Spinal cord (tissue), 10 donors: ENCODE measurements at places on chromosomes 6 and 20.
A peak's percentile ranks its signal among the peaks of the same experiment; 100 is the strongest.

DNA sequence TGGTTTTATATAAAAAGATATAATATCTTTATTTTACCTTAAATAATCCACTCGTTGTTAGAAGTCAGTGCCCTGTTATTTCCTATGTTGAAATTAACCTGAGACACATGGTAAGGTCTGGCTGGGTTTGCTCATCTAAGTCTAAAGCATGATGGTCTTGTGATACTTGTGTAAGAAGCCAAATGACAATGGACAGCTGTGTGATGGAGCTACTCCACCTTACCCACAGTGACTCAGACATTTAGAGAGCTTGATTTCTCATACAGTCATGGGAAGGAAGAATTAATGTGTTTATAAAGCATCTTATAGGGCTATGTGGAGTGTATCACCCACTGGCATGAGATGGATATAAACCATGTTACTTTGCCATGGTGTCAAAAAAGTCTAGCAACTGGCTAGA is 11.7 kb downstream of the CTCFL start:
- DNase-seq, result no peak

GRCh38 chr6:124683507-124683906 is 278.7 kb upstream of the RNF217 start:
- DNase-seq, result no peak

- DNase-seq, result no peak
Measured at GRCh38 chr6:130529569-130530149, 163.8 kb downstream of the TMEM200A start.

GRCh38 chr6:90197854-90198496 is 98.7 kb downstream of the BACH2 start:
- no peak for DNase-seq

DNA sequence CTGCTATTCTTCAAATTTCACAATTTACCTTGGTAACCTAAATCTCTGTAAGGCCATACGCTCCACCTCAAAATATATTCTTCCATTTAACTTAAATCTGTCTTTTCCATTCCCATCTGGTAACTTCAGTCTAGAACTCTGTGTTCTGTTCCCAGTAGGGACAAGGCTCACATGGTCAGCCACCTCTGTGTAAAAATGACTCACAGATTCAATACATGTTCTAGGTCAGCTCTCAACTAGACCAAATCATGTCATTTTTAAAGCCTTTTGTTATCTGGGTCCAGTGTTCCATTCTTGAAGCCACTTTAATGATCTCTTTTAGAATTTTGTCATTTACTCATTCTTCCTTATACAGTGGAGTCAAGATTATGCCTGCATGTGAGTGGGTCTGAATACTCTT is 315.6 kb upstream of the CITED2 start:
- DNase-seq, result no peak

GRCh38 chr6:90216072-90216977 is 80.3 kb downstream of the BACH2 start:
- DNase-seq, result no peak

DNA sequence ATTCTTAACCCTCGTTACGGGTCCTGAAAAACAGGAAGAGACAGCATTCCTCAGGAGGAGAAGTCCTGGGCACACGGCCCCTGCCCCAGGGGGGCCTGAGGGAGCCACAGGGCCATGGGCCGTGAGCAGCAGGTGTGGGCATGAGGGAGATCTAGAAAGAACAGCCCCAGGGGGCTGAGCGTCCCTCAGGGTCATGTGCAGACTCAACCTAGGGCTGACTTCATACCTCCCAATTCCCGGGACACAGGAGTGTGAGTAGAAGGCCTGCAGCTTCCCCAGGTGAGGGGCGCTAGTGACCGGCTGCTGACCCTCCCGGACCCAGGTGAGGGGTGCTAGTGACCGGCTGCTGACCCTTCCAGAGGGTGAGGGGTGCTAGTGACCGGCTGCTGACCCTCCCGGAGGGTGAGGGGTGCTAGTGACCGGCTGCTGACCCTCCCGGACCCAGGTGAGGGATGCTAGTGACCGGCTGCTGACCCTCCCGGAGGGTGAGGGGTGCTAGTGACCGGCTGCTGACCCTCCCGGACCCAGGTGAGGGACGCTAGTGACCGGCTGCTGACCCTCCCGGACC is 35.1 kb downstream of the FRMD1 start:
- no peak for DNase-seq

DNA sequence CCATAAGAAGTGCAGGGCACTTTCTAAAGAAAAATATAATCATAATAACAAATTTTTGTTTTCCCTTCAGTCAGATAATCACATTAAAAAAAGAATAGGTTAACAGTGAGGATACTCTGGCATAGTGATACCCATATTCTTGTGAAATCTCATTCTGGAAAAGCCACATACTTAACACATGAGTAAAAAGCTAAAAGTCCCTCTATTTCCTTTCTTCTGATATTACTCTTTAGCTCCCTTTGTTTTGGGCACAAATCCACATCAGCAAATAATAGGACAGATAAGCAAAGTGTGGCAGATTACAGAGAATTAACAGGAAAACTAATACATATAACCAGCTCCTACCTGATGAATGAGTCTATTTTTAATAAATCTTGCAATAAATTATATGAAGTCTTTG is 15.8 kb downstream of the SHPRH start:
- no peak for DNase-seq

DNA sequence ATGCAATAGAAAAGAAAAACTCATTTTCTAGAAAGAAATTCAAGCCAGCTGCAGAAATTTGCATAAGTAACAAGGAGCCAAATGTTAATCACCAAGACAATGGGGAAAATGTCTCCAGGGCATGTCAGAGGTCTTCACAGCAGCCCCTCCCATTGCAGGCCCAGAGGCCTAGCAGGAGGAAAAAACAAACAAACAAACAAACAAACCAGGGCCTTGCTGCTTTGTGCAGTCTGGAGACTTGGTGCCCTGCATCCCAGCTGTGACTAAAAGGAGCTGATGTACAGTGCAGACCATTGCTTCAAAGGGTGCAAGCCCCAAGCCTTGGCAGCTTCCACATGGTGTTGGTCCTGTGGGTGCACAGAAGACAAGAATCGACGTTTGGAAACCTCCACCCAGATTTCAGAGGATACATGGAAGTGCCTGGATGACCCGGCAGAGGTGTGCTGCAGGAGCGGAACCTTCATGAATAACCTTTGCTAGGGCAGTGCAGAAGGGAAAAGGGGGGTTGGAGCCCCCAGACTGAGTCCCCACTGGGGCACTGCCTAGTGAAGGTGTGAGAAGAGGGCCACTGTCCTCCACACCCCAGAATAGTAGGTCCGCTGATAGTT is 110.9 kb upstream of the AKAP12 start:
- DNase-seq, result no peak

DNA sequence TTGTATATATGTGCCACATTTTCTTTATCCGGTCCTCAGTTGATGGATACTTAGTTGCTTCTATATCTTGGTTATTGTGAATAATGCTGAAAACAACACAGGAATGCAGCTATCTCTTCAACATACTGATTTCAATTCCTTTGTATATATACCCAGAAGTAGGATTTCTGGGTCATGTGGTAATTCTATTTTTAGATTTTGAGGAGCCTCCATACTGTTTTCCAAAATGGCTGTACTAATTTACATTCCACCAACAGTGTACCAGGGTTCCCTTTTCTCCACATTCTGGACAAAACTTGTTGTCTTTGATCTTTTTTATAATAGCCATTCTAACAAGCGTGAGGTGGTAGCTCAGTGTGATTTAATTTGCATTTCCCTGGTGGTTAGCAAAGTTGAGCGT is 1.6 kb downstream of the SIRT5 start:
- no peak for DNase-seq

- no peak for DNase-seq
Measured at GRCh38 chr6:28693751-28694443, 168.2 kb downstream of the GPX5 start.

DNA sequence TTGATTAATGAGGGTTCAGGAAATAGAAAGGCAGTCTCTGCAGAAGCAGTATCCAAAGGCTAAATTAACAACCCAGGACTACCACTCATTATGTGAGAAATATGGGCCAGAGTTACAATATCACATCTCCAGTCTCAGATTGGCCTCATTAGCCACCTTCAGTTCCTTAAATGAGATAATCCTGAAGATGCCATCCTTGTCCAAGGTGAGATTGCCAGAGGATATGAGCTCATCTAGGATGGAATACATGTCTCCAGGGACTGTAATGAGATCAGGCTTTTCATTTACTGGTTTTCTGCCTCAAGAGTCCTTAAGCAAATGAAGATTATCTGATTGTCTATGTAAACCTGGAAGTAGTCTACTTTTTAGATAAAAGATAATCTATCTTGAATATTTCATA is 196.3 kb downstream of the FUT9 start:
- peak; percentile 30 for DNase-seq

GRCh38 chr6:30547454-30547853 is 8.8 kb downstream of the GNL1 start:
- DNase-seq, result no peak

- DNase-seq, result no peak
Measured at GRCh38 chr20:53841741-53842140, 228.7 kb downstream of the BCAS1 start.

GRCh38 chr6:162538643-162539064 is 188.9 kb downstream of the PRKN start:
- no peak for DNase-seq

- no peak for DNase-seq
Measured at GRCh38 chr6:136753624-136754023, 38.7 kb downstream of the MAP3K5 start.

GRCh38 chr6:113329942-113330635 is 527.1 kb upstream of the MARCKS start:
- DNase-seq, result no peak

GRCh38 chr6:89986650-89987074 is 92.4 kb downstream of the GJA10 start:
- DNase-seq, result no peak

DNA sequence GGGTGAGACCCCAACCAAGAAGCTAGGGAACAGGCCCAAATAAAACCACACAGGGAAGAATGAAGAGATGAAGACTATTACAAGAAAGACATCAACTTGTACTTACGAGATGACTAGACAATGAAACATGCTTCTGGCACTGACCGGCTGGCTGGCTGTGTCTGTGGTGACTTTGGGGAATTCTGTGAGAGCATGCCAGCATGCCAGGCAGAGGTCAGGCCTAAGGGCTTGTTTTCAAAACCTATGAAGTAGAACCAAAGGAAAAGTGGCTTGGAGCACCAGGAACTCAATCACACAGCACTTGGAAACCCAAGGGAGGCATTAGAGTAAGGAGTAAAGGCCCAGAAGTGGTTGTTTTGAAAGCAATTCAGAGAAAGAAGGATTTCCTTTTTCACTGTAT is 28.4 kb upstream of the GSTA3 start:
- DNase-seq, result no peak
